Upper lobe of left lung (tissue), 6 donors: ENCODE measurements at places on chromosomes 16 and 17. TPM values are rescaled to one million over a fixed set of nuclear protein-coding genes. Genes with fewer than 3 reads are reported as not detected.

GRCh38 chr16:53549970-53550690, 47.1 kb upstream of the AKTIP start:
- H3K27ac ChIP-seq: no peak overlapping the region
- H3K27me3 ChIP-seq: no peaks in the 10 kb centered on the region
- H3K36me3 ChIP-seq: no peaks in the 10 kb centered on the region
- H3K4me1 ChIP-seq: peaks cover 7% of the 10 kb centered on the region
- H3K4me3 ChIP-seq: no peak overlapping the region
- peak; percentile 63 for DNase-seq

Gene SLFN5
- total RNA-seq: 48.5 TPM

Gene CD2BP2
- 24.2 TPM for total RNA-seq

Gene COASY
- 45.1 TPM for total RNA-seq

Gene HIGD1B
- total RNA-seq: 1.9 TPM
